ENCODE measurements at places on chromosomes 12 and 14.

DNA sequence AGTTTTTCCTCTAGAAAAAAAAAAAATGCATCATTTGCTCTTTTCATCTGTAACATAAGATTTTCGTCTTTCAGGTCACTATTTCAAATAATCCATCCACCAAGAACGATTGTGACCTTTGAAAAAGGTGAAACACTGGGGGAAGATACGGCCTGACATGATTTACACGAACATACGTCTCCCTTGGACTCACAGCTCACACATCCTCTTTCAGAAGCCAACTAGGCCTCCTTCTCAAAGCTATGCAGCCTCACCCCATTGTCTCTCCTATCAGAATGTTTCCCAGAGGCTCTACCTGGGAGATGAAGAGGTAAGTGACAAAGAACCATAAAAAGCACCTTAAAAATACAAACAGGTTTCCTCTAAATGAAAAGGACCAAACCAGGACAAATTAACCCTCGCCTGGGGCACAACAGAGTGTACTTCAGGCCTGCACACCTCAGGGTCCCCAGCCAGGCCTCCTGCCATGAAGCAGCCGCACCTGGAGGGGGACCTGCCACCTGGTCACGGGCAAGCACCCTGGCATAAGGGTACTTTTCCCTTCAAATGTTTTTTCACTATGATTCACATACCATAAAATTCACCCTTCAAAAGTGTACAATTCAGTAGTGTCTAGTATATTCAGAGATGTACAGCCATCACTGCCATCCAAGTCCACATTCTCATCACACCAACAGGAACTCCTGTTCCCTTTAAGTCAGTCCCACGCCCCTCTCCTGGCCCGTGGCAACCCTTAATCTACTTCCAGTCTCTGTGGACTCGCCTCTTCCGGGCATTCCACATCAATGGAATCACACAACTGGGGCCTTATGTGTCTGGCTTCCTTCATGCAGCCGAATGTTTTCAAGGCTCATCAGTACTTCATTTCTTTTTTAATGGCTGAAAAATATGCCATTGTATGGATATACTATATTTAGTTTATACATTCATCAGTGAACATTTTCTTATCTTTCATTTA, 5.4 kb downstream of the SLC15A4 start:
- DNase-seq: no peak

DNA sequence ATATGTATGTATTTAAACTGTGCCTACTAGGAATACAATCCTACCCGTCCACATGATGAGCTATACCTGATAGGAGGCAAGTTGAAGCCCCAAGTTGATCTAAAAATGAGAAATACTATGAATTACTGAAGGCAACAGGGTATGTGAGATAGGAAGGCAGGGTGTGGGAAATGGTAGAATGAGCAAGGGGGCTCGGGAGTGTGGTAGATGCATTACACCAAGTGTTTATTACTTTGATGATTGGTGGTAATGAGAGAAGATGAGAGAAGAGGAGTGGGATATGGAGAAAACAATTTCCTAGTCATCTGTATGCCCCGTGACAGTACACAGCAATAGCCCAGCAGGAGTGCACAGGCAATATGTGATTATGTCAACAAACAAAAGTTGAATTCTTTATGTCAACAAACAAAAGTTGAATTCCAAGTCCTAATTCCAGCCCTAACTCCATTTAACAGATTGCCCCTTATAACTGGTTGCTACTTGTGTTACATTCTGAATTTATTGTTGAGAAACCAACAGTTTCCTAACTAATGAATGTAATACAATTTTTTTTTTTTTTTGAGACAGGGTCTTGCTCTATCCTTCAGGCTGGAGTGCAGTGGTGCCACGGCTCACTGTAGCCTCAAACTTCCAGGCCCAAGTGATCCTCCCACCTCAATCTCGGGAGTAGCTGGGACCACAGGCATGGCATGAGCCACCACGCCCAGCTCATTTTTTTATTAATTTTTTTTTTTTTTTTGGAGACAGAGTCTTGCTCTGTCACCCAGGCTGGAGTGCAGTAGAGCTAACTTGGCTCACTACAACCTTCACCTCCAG, 2.5 kb downstream of the LPCAT3 start:
- no peak for DNase-seq

GRCh38 chr12:48813465-48814261, 4.6 kb upstream of the CACNB3 start:
- DNase-seq: no peak

GRCh38 chr12:132432126-132432705, 57.7 kb upstream of the FBRSL1 start:
- no peak for DNase-seq

- DNase-seq: no peak
Measured at GRCh38 chr12:5013266-5013730, 30.4 kb upstream of the KCNA5 start.

DNA sequence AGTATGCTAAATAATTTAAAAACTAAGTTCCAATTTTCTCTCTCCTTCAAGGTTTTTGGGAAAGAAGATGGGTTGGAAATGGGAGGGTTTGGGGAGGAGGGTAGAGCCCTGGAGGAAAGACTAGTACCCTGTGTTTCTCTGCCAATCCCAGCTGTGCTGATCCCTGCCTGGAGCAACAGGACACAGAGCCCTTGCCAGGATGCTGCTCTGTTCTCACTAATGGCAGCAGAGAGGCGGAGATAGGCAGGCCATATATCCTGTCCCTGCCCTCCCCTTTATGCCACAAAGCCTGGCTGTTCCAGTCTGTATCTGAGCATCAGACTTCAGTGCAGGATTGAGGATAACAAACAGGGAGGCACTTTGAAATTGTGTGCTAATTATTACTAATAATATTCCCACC, 99.0 kb downstream of the C12orf75 start:
- no peak for DNase-seq

- no peak for DNase-seq
Measured at GRCh38 chr14:50344876-50345563, 32.9 kb downstream of the DMAC2L start.

DNA sequence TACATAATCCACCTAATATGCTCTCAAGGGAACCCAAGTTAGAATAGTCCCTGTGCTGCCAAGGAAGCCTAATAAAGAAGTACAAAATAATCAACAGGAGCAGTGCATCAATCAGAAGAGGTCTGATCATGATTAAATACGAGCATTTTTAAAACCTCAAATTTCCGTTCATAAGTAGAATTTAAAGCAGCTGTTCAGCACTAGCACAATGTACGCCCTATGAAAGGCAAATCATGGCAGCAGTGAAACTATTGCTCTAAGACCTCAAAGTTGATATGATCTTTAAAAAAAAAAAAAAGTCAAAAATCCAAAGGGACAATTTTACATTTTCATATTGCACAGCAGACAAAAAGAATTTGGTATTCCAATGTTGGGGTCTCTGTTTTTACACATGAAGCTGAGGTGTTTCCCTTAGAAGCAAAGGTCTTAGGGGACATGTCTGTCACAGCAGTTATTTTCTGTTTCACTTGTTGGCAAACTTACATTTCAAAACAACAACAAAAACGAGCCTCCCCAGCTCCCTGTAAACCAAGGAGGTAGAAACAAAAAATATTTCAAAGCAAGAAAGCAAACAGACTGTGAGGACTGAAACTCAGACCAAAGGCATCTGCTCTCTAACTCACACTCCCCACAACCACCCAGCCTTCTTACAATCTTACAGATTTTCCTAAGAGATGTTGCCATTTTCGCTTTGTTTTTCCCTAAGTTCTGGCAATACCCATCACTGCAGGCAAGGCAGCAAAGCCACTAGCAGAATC, 28.2 kb downstream of the SOX5 start:
- no peak for DNase-seq

- DNase-seq: no peak
Measured at GRCh38 chr12:19066475-19067001, 63.0 kb upstream of the PLEKHA5 start.

GRCh38 chr12:78018939-78019338, 188.2 kb downstream of the NAV3 start:
- no peak for DNase-seq

GRCh38 chr12:132159555-132160003, 15.3 kb downstream of the NOC4L start:
- no peak for DNase-seq

Measured in stimulated activated CD8-positive, alpha-beta memory T cell treated with anti-CD3 and anti-CD28 coated beads, Interleukin-7, amount 100 ng/mL, for 4 hours (primary cell).